Cardiac muscle cell (in vitro differentiated cells and primary cell): ENCODE measurements at places on chromosomes 2 and 18. TPM values are rescaled to one million over a fixed set of nuclear protein-coding genes. Genes with fewer than 3 reads are reported as not detected.

Gene NCKAP5
- total RNA-seq = 0.21 and 13.6 TPM in 2 replicates

Gene RABL2A
- 20.9 and 25.7 TPM in 2 replicates for total RNA-seq

Gene ATG9A
- total RNA-seq = 71.4 and 75.1 TPM in 2 replicates

Gene PRLH
- total RNA-seq = not detected in 2 replicates

Gene COL4A3
- not detected in 2 replicates for total RNA-seq

Gene LINC00305
- total RNA-seq = 0.21 TPM in 1 of 2 replicates, not detected in the other

Gene FAM228B
- 16.3 TPM in 2 replicates for total RNA-seq

GRCh38 chr18:30597202-30597601 is 445.3 kb downstream of the DSC3 start:
- no peak overlapping the region for H3K27ac ChIP-seq
- no peaks in the 10 kb centered on the region for H3K4me1 ChIP-seq
- no peak for DNase-seq
- no peaks in the 10 kb centered on the region for H3K36me3 ChIP-seq
- H3K27me3 ChIP-seq = no peaks in the 10 kb centered on the region

DNA sequence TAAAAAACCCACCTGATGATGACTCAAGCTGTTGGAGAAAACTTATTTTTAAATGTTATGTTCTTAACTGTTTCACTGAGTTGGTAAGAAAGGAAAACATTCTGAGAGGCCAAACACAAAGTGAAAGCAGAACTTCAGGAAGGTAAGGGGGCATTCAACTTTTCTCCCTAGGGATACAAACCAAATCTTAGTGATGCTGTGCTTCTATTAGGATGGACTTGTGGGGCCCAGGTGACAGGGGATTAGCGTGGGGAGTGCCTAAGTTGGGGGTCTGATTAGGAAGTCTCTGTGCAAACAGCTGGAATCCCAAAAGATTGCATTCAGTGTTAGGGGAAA is 18.5 kb downstream of the PDCL3 start:
- H3K27me3 ChIP-seq = no peaks in the 10 kb centered on the region
- no peaks in the 10 kb centered on the region for H3K4me1 ChIP-seq
- no peak overlapping the region for H3K4me3 ChIP-seq
- peaks cover 10% of the 10 kb centered on the region for H3K36me3 ChIP-seq
- H3K27ac ChIP-seq = no peak overlapping the region
- no peak for DNase-seq

GRCh38 chr2:31217465-31218200 is at the start of gene CAPN14:
TSS of gene CAPN14 (minus strand) at chr2:31217515. CDS start at chr2:31205447, 12,068 bp downstream.
- H3K27ac ChIP-seq = no peak within 1 kb of the TSS
- no peaks in the 10 kb centered on the region for H3K4me1 ChIP-seq
- no peaks in the 10 kb centered on the region for H3K27me3 ChIP-seq
- H3K4me3 ChIP-seq = no peak within 1 kb of the TSS
- H3K36me3 ChIP-seq = no peaks in the 10 kb centered on the region
- DNase-seq = no peak
